HFFc6 (cell line): ENCODE measurements at places on chromosomes 16 and 17. TPM values are rescaled to one million over a fixed set of nuclear protein-coding genes. Genes with fewer than 3 reads are reported as not detected.
A peak's percentile ranks its signal among the peaks of the same experiment; 100 is the strongest.

The TM4SF5 gene
- not detected in 3 replicates for total RNA-seq

The UTS2R gene
- not detected in 3 replicates for total RNA-seq

The CD79B gene
- 0.26 to 0.88 TPM (median 0.82 TPM) in 3 replicates for total RNA-seq

- DNase-seq: no peak
Measured at GRCh38 chr17:46726206-46726605, 92.3 kb downstream of the WNT3 start.

The SUPT4H1 gene
- 95.6 to 110 TPM (median 104 TPM) in 3 replicates for total RNA-seq

DNA sequence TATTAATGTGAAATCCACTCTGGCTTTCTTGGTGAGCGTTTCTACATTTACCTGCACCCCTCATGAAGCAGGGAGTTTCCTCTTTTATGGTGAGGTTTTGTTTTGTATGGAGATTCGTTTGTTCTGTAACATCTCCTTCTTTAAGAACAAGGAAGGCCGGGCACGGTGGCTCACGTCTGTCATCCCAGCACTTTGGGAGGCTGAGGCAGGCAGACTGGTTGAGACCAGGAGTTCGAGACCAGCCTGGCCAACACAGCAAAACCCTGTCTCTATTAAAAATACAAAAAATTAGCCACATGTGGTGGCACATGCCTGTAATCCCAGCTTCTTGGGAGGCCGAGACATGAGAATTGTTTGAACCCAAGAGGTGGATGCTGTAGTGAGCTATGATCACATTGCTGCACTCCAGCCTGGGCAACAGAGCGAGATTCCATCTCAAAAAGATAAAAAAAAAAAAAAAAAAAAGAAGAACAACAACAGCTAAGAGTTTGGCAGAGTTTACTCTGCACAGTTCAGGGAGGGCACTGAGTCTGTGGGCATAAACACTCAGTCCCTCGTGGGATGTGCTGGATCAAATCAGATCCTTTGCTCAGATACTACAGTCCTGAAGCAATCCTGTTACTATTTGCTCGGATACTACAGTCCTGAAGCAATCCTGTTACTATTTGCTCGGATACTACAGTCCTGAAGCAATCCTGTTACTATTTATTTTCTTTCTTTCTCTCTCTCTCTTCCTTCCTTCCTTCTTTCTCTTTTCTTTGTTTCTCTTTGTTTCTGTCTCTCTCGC is 28.9 kb downstream of the ADCY9 start:
- no peak for DNase-seq

GRCh38 chr16:68287276-68288251 is 23.2 kb downstream of the SLC7A6OS start:
- peak; percentile 95 for DNase-seq

GRCh38 chr16:19382887-19383816 is 34.5 kb upstream of the TMC5 start:
- no peak for DNase-seq

- DNase-seq: no peak
Measured at GRCh38 chr17:51427856-51428255, 167.5 kb downstream of the UTP18 start.

The KRT33A gene
- total RNA-seq: not detected in 2 replicates

- DNase-seq: no peak
Measured at GRCh38 chr16:57988929-57989328, 11.5 kb downstream of the ZNF319 start.

- no peak for DNase-seq
Measured at GRCh38 chr16:11411059-11411550, 65.8 kb downstream of the RMI2 start.

- DNase-seq: no peak
Measured at GRCh38 chr16:47979164-47979520, 176.7 kb downstream of the ABCC12 start.

- no peak for DNase-seq
Measured at GRCh38 chr16:81394416-81394815, 50.2 kb upstream of the CMIP start.

DNA sequence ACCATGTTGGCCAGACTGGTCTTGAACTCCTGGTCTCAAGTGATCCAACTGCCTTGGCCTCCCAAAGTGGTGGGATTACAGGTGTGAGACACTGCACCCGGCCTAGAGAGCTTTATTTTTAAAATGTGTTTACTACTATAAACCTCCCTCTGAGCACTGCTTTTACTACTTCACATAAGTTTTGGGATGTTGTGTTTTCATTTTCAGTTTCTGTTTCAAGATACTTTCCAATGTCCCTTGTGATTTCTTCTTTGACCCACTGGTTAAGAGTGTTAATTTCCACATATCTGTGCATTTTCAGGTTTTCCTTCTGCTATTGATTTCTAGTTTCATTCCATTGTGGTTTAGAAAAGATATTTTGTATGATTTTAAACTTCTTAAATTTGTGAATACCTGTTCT is 74.4 kb downstream of the NETO2 start:
- no peak for DNase-seq

DNA sequence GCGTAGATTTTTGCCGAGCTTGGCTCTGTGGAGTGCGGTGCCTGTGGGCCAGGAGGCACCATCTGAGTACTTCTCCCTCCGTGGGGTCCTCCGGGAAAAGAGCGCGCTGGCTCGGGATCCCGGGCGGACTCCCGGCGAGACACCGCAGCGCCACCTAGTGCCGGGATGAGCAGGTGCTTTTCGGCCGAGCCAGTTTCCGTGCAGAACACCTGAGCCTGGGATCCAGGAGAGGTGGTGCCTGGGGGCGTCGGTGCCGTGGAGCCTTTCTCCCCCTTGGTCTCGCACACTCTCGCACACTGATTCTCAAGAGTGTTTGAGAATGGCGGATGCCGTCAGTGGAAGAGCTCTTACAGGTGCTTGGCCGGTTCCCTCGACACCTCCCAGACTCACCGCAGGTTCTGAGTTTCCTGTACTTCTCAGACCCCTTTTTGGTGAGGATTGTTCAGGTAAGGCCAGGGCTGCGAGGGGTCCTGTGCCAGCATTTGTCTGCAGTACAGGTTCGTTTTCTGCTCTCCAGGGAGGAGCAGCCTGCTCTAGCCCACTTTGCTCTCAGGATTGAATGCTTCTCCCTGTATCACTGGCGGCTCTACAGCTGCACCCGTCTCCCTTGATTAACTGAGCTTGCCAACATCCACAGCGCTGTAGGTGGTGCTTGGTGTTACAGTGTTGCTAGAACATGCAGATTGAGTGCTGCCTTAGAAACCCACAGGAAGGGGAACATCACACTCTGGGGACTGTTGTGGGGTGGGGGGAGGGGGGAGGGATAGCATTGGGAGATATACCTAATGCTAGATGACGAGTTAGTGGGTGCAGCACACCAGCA is 23.3 kb downstream of the TBCD start:
- DNase-seq: no peak

DNA sequence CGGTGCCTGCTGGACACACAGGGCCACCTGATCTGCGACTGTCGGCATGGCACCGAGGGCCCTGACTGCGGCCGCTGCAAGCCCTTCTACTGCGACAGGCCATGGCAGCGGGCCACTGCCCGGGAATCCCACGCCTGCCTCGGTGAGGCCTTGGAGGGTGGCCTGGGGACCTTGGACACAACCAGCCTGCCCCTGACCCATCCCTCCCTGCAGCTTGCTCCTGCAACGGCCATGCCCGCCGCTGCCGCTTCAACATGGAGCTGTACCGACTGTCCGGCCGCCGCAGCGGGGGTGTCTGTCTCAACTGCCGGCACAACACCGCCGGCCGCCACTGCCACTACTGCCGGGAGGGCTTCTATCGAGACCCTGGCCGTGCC is 1.4 kb downstream of the NTN3 start:
- no peak for DNase-seq

DNA sequence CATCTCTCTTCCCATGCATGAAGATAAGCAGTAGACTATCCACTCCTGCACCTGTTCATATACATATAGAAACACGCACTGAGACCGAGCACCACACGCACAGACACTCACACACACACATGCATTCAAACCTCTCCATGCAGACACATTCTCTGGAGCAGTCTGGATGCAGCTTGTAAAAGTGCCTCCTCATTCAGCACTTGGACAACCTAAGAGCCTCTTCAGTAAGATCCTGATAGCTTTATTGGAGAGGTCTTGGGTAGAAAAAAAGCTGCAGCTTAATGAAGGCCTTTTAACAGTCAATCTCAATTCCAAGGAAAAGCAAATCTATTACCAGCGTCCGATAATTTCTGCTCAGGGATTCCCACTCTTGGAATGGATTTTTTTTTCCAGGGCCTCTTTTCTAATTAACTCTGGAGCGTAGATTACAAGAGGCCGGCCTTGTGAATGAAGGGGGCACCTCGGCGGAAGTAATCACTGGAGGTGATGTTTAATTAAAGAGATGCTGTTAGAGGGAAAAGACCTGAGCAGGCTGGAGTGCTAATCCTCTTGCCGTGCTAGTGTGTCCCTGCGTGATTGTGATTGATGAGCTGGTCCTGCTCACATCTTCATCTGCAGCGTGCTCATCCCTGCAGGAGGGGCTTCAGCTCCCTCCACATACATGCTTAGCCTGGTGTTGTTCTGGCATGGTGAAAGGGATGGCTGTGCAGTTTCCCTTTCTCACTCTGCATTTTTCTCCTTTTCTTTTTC is 155.1 kb downstream of the RBFOX1 start:
- no peak for DNase-seq

The ELMO3 gene
- total RNA-seq: 0.63 to 1.2 TPM (median 0.79 TPM) in 3 replicates

DNA sequence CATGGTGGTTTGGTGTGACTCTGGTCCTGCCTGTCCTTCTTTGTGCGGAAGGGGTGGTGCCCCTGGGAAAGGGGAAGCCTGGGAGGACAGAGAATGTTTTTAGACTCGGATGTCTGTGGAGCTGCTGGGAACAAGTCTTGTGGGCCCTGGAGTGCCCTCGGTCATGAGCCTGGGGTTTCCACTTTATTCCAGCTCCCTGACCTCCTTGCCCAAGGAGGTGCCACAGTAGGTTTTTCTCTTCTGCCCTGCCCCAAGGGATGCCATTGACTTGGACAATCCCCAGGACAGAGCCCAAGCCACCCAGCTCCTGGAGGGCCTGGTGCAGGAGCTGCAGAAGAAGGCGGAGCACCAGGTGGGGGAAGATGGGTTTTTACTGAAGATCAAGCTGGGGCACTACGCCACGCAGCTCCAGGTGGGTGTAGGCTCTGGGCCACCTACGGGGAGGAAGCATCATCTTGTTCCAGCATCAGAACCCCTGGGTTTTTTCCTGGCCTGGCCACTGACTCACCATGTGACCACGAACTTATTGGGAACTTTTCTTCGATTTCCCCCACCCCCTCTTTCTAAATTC is 1.4 kb downstream of the STAT5A start:
- no peak for DNase-seq

DNA sequence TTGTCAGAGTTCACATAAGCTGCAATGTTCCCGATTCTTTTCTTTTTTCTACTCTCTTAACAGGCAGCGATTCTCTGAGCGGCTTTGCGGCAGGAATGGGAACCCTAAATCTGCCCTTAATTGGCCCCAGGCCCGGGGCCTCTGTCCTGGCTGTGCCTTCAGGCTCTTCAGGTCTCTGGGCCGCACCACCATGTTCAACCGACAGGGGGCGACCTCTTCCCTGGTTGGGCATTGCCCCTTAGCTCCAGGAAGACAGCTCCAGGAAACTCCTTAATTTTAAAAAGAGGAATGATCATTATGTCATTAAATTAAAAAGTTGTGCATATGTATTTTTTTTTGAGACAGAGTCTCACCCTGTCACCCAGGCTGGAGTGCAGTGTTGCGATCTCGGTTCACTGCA is 20.3 kb downstream of the CACNG5 start:
- no peak for DNase-seq

GRCh38 chr17:47973541-47973940 is 2.6 kb downstream of the CDK5RAP3 start:
- no peak for DNase-seq

DNA sequence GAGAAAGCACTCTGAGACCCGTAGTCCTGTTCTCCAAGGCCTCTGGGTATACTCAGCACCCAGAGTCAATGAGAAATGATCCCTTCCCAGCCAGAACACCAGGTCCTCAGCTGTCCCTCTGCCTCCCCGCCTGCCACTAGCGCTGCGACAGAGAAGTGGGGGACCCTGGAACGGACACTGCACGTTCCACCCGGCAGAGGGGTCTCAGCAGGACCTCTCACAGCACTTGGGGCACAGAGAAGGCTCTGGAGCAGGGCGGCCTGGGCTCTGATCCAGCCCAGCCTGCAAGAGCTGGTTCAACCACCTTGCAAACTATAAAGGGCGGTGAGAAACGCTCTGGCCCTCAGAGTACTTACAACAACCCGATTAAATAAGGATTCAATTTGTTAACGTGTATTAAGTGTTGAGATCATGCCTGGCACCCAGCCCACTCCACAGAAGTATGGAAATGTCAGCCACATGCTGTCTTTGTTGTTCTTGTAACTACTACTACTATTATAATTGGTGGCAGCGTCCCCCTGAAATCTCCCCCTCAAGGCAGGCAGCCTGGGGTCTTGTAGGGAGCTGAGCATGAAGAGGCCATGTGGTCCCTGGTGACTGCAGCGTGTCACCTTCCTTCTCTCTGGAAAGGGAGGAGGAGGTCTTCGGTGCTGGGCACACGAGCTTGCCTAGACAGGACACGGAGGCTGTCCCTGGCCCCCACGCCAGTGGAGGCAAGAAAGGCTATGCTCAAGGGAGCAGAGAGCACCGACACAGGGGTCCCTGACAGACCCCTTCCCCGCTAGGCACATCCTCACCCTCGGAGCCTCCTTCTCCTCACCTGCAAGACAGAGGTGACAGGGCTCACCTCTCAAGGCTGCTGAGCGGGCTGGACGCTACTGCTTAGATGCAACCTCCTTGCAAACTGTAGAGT is 2.4 kb downstream of the OSGIN1 start:
- no peak for DNase-seq

DNA sequence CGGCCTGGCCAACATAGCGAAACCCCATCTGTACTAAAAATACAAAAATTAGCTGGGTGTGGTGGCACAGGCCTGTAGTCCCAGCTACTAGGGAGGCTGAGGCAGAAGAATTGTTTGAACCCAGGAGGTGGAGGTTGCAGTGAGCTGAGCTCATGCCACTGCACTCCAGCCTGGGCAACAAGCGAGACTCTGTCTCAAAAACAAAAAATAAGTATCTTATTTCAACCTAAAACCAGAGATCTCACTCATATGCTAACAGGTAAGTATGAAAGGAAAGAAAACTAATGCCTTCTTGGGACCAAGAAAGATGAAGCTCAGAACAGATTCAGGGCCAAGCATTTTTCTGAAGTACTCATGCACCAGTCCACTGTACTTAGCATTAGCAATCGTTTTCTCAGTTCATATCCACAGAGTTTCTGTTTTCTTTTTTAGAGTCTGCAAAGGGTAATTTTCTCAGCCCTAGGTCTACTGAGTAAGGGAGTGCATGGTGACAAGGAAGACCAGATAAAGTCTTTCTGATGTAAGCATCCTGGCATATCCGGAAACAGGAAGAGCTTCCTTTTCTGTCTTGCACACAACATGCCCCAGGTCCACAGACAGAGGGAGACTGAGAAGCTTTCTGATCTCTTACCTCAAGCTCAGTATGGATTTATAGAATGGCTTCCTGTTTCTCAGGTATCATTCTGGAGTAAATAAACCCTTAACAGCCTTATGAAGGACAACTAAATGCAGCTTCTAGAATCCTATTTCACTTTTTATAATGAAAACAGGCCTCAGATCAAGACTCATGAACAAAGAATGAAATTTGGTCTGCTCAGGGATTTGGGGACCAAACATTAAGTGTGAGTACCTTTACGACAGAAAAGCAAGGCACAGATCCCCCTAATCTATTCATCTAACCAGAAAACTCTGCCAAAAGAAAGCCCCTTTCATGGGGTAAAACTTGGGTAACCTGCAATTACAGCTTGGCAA is 38.7 kb upstream of the FOXJ1 start:
- no peak for DNase-seq
